ENCODE measurements at places on chromosomes 4 and X. TPM values are rescaled to one million over a fixed set of nuclear protein-coding genes. Genes with fewer than 3 reads are reported as not detected.

The CWH43 gene
- not detected for total RNA-seq

The MAGED4 gene
- 9.9 TPM for total RNA-seq

The HSD17B13 gene
- under 0.01 TPM for total RNA-seq

The PLAC1 gene
- 0.36 TPM for total RNA-seq

The PLAC8 gene
- total RNA-seq: not detected

The ALG13 gene
- 42.7 TPM for total RNA-seq

The CNKSR2 gene
- 0.56 TPM for total RNA-seq

The SLC26A1 gene
- not detected for total RNA-seq

The BLOC1S4 gene
- 13.3 TPM for total RNA-seq

The VCX3B gene
- not detected for total RNA-seq

The PABPC1L2A gene
- total RNA-seq: not detected

The HSFX2 gene
- not detected for total RNA-seq

The USP26 gene
- total RNA-seq: not detected

The NSG1 gene
- 0.56 TPM for total RNA-seq

The ADH1B gene
- total RNA-seq: 0.36 TPM

The PRKG2 gene
- total RNA-seq: 2.0 TPM

The GSX2 gene
- total RNA-seq: not detected
